ENCODE measurements at places on chromosomes 12 and 14. TPM values are rescaled to one million over a fixed set of nuclear protein-coding genes. Genes with fewer than 3 reads are reported as not detected.

DNA sequence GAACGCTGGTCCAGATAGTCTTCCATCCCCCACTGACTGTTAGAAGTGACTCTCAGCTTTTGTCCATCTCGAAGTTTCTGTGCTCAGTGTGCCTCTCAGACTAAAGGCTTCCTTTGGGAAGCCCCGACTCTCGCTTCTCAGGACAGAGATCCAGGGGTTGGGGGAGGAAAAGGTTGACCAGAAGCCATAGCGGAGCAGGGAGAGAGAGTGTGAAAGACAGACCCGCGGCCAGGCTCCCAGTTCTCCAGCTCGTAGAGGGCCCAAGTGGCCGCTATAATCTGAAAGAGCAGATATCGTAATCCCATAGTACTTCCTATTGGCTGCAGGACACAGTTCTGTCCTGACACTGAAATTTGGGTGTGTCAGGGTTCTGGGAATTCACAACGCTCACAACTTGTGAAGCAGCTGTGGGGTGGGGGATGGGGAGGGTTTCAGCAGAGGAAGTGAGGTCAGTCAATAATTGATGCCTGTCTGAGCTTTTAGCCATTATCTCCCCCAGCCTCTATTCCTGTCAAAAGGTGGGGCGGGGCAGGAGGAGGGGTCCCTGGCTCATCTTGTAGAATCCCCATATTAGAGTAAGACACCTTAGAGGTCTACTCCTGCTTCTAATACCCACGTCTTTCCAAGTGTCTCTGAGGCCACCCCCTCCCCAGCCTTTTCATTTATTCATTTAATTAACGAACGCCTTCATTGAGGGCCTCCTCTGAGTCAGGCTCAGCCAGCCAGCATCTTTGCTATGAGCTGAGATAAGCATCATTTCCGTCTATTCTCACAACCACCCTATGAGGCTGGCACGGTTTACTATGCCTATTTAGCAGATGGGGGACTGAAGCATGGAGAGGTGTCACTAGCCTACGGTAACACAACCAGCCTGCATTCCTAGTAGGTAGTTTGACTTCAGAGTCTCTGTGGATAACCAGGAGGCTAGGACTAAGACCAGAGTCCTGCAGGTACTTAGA lies 1.6 kb upstream of the ACVRL1 start:
- H3K27me3 ChIP-seq: peaks cover 19% of the 10 kb centered on the region
- no peaks in the 10 kb centered on the region for H3K36me3 ChIP-seq
- H3K27ac ChIP-seq: peak overlapping the region; percentile 92
- H3K4me1 ChIP-seq: peaks cover 58% of the 10 kb centered on the region
- DNase-seq: peak; percentile 81

The OASL gene
- 21.1 TPM for total RNA-seq

DNA sequence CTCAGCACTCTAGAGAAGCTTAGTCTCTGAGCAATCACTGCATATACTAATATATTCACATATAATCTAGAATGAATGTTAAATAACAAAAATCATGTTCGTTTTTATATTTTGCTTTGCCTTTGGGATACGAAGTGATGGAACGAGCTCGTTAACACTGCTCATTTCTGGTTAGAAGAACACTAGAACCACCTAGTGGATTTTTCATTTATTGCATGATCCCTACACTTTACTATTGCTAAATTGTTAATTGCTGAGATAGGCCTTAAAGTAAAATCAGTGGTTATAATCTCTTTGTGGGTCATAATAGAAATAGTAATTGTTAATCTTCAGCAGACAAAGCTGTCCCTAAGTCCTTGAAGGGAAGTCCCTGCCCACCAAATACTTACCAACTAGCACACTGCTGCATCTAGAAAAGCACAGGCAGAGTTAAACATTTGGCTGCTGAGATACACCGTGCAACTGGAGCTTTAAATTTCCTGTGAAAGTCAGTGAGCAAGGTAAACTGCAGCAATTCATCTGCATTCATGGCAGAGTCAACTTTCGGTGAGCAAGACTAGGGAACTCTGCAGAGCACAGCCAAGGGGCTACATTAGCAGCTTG lies 353.7 kb downstream of the APAF1 start:
- no peaks in the 10 kb centered on the region for H3K36me3 ChIP-seq
- no peak overlapping the region for H3K27ac ChIP-seq
- no peak overlapping the region for H3K4me3 ChIP-seq
- H3K4me1 ChIP-seq: no peaks in the 10 kb centered on the region

DNA sequence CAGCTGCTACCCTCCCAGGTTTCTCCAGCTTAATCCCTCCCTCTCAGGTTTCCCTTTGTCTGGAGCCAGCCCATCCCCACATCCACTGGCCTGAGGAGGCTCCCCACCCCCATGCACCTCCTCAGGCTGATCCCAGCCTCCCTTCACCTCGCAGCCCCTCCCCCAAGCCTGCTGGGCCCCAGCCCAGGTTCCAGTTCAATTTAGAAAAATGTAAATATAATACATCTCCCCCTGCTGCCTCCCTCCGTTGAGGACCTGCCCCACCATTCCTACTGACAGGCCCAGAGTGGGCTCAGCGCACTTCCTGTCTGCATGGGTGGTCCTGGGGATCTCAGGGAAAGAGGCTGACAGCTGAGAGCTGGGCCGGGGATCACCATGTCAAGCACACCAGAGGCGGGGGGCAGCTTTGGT lies 155.8 kb downstream of the NTF3 start:
- H3K27me3 ChIP-seq: no peaks in the 10 kb centered on the region
- no peak overlapping the region for H3K27ac ChIP-seq
- H3K4me1 ChIP-seq: peaks cover 5% of the 10 kb centered on the region
- no peak overlapping the region for H3K4me3 ChIP-seq
- no peak for DNase-seq

DNA sequence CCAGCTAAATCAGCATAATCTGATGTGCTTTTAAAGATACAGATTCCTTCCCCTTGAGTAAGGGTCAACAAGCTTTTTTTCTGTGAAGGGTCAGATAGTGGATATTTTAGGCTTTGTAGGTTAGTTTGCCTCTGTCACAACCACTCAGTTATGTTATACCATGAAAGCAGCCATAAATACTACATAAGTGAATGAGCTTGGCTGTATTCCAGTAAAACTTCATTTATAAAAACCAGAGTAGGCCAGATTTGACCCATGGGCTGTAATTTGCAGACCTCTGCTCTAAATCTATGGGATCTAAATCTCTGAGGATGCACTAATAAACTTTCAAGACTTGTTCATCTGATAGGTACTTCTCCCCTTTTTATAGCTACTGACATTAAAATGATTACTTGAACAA lies 47.7 kb downstream of the LEMD3 start:
- no peak overlapping the region for H3K27ac ChIP-seq
- peaks cover 16% of the 10 kb centered on the region for H3K36me3 ChIP-seq
- no peaks in the 10 kb centered on the region for H3K27me3 ChIP-seq
- H3K4me3 ChIP-seq: no peak overlapping the region

- H3K36me3 ChIP-seq: no peaks in the 10 kb centered on the region
- H3K27ac ChIP-seq: no peak overlapping the region
- no peak overlapping the region for H3K4me3 ChIP-seq
- H3K4me1 ChIP-seq: no peaks in the 10 kb centered on the region
- H3K27me3 ChIP-seq: no peaks in the 10 kb centered on the region
Measured at GRCh38 chr12:130497991-130498390, 160.3 kb downstream of the PIWIL1 start.

The CACNA2D4 gene
- total RNA-seq: 7.0 TPM

The PRIM1 gene
- total RNA-seq: 7.7 TPM

The ERBB3 gene
- total RNA-seq: 80.5 TPM

- no peaks in the 10 kb centered on the region for H3K4me1 ChIP-seq
- no peak for DNase-seq
- H3K27ac ChIP-seq: no peak overlapping the region
- H3K36me3 ChIP-seq: peaks cover 75% of the 10 kb centered on the region
- H3K27me3 ChIP-seq: no peaks in the 10 kb centered on the region
Measured at GRCh38 chr12:109182041-109182839, 65.9 kb downstream of the ACACB start.

DNA sequence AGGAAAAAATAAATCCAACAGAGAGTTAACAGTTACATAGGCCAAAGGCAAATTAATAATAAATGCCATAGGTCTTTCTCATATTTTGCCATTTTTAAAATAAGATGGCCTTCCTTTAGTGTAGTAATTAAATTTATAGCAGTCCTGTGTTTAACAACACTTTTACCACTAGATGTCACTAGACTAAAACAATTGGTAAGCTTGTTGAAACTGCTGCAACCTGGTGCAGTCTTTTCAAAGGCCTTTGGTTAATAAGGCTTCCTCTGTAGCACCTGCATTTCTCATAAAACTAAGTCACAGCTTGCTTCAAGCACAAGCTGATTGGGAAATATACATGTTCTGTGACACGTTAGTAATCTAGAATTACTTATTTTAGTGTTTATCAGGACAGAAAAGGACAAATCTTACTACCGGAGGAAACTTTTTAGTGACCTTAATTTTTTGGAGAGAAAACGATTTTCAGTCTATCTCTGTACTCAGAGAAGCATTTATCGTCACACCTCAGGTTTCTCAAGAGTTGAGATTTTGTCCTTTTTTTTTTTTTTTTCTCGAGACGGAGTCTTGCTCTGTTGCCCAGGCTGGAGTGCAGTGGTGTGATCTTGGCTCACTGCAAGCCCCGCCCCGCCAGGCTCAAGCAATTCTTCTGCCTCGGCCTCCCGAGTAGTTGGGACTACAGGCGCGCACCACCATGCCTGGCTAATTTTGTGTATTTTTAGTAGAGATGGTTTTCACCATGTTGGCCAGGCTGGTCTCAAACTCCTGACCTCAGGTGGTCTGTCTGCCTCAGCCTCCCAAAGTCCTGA lies 20.0 kb downstream of the BORCS5 start:
- H3K27me3 ChIP-seq: no peaks in the 10 kb centered on the region
- peaks cover 19% of the 10 kb centered on the region for H3K4me1 ChIP-seq
- DNase-seq: no peak
- H3K4me3 ChIP-seq: no peak overlapping the region
- no peak overlapping the region for H3K27ac ChIP-seq

The TMEM30B gene
- 20.3 TPM for total RNA-seq

The OR6C2 gene
- not detected for total RNA-seq

Measured in lower lobe of right lung (tissue), 2 donors.